ENCODE measurements at places on chromosomes 12 and 14. TPM values are rescaled to one million over a fixed set of nuclear protein-coding genes. Genes with fewer than 3 reads are reported as not detected.

NEUROD4 gene
- total RNA-seq = not detected

VSIG10 gene
- 16.9 TPM for total RNA-seq

NACA gene
- 802 TPM for total RNA-seq

AQP2 gene
- not detected for total RNA-seq

HOXC10 gene
- 6.2 TPM for total RNA-seq

C12orf42 gene
- not detected for total RNA-seq

FLRT2 gene
- 87.9 TPM for total RNA-seq

SLCO1C1 gene
- not detected for total RNA-seq

KRT4 gene
- not detected for total RNA-seq

CBLN3 gene
- 2.7 TPM for total RNA-seq

TPH2 gene
- not detected for total RNA-seq

ABCD2 gene
- total RNA-seq = 0.30 TPM

LRP1-AS gene
- total RNA-seq = not detected

TMTC1 gene
- 8.9 TPM for total RNA-seq

CCDC38 gene
- total RNA-seq = not detected

IFI27 gene
- 34.1 TPM for total RNA-seq

NGB gene
- total RNA-seq = not detected

SLCO1B1 gene
- total RNA-seq = not detected

PLD4 gene
- total RNA-seq = not detected

SRRM4 gene
- total RNA-seq = not detected

SLC22A17 gene
- 54.9 TPM for total RNA-seq

RCOR1 gene
- total RNA-seq = 20.3 TPM

IL26 gene
- not detected for total RNA-seq

TEX22 gene
- 0.30 TPM for total RNA-seq

OR6J1 gene
- not detected for total RNA-seq

KLHL33 gene
- total RNA-seq = 0.05 TPM

CFAP251 gene
- 6.1 TPM for total RNA-seq

TAS2R8 gene
- total RNA-seq = not detected

RAD9B gene
- under 0.01 TPM for total RNA-seq

TDG gene
- 27.6 TPM for total RNA-seq

SERPINA10 gene
- not detected for total RNA-seq

INHBC gene
- not detected for total RNA-seq

PPP1R12A gene
- 133 TPM for total RNA-seq

USP30 gene
- total RNA-seq = 5.9 TPM

TCL1A gene
- total RNA-seq = not detected
